HCT116 (cell line): ENCODE measurements at places on chromosomes 7 and 10.

- DNase-seq = no peak
These were observed 21.2 kb upstream of the NPS start for GRCh38 chr10:127527891-127528290.

GRCh38 chr7:26483843-26484242 lies 192.2 kb downstream of the SNX10 start:
- no peak for DNase-seq

GRCh38 chr7:16278167-16278787 lies 143.1 kb downstream of the CRPPA start:
- no peak for DNase-seq

GRCh38 chr10:73628405-73628804 lies 12.9 kb downstream of the MYOZ1 start:
- no peak for DNase-seq

GRCh38 chr10:115355162-115355760 lies 262.1 kb downstream of the ATRNL1 start:
- peak; percentile 81 for DNase-seq

DNA sequence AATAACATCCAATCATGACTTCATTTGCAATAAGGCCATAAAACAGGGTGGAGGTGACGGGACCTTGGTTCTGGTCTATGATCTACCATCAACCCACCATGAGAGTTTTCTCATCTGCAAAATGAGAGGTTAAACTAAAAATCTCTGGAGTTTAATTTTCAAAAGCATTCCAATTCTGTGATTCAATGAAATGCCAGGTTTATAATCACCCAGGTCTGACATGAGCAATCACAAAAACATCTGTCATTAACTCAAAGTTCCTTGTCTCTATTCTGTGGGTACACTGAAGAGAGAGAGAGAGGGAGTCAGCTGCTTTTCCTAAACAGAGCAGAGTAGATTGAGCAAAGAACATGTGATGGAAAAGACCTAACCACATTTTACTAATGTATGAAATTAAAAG lies 75.4 kb downstream of the NUDCD3 start:
- no peak for DNase-seq

- DNase-seq = no peak
These were observed 6.2 kb downstream of the CALHM2 start for GRCh38 chr10:103445767-103446567.

GRCh38 chr7:134016223-134016941 lies 110.8 kb upstream of the LRGUK start:
- peak; percentile 12 for DNase-seq

DNA sequence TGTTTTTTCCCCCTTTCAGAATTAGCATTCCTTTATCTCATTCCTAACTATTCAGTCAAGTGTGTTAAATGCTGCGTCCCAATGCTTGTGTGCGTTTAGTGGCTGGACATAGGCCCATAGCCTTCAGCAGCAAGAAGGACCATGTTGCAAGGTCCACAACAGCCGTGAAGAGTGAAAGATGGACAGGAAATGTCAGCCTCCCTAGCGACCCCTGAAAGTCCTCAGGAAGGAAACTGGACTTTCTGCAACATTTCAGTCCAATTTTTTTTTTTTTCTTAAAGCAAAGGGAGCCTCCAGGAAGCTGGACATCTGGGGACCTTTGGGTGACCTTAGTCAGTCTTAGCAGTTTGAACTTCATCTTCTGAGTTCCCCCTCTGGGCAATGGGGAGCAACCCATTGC lies 550.7 kb upstream of the MGMT start:
- DNase-seq = no peak

DNA sequence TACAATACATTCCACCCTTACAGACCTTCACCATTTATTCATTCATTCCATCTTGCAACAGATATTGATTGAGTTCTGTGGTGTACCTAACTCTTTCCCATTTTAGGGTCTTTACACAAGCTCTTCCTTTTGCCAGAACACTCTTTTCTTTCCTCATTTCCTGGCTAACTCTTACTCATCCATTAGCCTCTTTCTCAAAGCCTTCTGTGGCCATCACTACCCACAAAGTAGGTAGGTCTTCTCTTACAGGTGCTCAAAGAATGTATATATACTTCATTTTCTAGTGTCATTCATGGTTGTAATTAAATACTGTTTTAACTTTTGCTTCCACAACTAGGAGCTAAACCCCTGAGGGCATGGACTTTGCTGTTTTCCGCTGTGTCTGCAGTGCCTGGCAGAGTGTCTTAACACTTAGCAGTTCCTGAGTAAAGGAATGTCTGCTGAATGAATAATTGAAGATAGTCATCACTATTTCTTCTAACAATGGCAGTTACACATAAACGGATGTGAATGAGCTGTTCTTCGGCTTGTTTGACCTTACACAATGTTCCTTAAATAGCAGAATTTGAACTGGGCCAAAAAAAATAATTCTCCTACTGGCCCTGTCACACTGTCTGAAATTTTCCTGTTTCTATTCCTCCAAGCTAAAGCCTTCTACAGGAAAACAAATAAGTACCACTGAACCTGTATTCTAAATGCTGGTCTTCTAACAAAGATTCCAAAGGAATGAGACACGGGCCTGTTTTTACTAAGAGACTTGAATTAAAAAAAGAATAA lies 15.1 kb downstream of the BCAP29 start:
- DNase-seq = no peak

GRCh38 chr7:157547102-157547501 lies 210.3 kb downstream of the DNAJB6 start:
- no peak for DNase-seq

GRCh38 chr10:100816671-100817070 lies 71.3 kb downstream of the PAX2 start:
- no peak for DNase-seq

DNA sequence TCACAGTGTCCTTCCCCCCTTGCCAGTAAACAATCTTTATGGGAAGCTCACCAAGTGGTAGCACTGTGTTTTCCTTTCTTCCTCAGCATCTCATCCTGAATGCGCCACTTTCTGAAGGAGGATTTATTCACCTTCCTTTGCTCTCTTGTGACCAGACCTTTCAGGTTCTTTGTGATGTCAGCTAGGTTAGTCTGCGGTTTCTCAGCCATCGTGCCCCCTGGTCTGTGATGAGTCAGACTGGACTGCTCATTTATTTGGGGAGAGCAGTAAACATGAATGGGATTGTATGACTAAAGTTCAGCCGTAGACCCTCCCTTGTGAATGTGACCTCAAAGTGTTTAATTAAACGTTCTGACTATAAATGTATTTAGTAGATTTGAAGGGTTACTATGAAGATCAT lies 235.1 kb upstream of the CELF2 start:
- no peak for DNase-seq

DNA sequence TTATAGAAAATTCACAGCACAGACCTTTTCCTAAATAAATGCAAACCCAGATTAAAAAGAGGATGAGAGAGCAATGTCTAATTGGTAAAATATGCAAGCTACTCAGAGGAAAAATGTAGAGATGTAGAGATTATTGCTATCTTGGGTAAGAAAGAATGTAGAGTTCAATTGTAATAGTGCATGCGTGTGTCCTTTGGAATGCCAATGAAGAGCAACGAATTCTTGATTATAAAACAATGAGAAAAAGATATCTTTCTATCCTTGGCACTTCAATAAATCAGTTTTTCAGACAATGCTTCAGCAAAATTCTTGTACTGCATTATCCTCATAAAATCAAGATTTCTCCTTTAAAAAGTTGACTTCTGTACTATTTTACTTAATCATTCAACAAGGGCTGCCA lies 50.9 kb downstream of the SEMA3D start:
- DNase-seq = no peak

- no peak for DNase-seq
These were observed 60.4 kb downstream of the SEMA3A start for GRCh38 chr7:84134169-84134568.

DNA sequence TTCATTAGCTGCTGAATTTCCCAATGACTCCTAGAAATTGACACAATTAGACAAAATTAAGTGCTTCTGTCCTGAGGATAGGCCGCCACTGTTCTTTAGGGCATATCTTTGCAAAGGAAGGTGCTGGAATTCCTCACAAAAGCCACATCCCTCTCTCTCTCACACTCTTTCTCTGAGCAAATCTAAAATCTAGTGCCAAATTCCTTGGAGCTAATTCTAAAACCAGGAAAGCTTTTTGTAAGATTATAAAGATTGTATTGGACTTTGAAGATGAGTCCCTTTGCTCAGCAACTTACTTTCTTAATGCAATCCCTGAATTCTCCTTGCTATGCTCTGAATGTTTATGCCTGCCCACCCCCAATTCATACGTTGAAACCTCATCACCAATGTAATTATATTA lies 288.9 kb downstream of the KCNMA1 start:
- DNase-seq = no peak

DNA sequence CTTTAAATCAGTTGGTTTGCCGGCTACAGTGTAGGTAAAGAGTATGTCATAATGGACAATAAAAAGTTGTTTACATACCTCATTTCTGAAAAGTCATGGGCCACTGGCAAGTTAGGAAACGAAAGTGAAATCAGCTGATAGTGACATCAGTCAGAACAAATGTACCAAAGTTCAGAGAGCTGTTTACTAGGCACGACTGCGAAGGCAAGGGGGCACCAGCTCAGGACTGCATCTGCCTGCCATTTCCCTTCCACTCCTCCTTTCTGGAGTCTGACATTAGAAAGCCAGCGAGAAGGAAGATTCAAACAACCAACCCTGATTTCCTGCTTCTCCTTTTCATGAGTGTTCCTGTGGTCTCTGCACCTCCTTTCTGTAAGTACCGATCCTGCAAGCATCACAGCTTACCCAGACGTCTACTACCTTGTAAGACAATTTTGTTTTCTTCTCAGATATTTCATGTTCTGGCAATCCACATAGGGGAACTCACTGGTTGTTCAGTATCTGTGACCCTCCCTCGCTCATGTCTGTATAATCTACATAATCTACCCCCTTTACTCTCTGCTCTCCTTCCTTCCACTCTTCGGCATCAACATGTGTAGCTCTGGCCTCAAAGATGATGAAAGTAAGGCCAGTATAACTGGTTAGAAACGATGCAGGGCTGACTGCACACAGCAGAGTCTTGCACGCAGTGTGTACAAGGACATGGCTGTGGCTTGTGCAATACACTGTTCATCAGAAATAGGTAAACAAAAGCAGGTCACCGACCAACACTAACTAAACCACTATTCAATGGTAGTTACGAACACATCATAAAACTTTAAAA lies at the start of gene TMEM140:
TMEM140 (plus strand) TSS at position 174 of the 823 bp plus-strand sequence. CDS start 16,370 bp downstream, outside the sequence.
- DNase-seq = no peak

- DNase-seq = no peak
These were observed 1.4 kb downstream of the CPA4 start for GRCh38 chr7:130294314-130294713.

- DNase-seq = peak; percentile 22
These were observed 80.7 kb downstream of the FANK1 start for GRCh38 chr10:125976960-125977605.

- DNase-seq = no peak
These were observed 36.9 kb upstream of the AGR2 start for GRCh38 chr7:16841681-16842080.
